ENCODE measurements at places on chromosomes 5 and 9. TPM values are rescaled to one million over a fixed set of nuclear protein-coding genes. Genes with fewer than 3 reads are reported as not detected.

Gene RGMB
- 5.2 TPM for total RNA-seq

GRCh38 chr9:35340046-35340445 lies 149.9 kb upstream of the RUSC2 start:
- no peak for DNase-seq

DNA sequence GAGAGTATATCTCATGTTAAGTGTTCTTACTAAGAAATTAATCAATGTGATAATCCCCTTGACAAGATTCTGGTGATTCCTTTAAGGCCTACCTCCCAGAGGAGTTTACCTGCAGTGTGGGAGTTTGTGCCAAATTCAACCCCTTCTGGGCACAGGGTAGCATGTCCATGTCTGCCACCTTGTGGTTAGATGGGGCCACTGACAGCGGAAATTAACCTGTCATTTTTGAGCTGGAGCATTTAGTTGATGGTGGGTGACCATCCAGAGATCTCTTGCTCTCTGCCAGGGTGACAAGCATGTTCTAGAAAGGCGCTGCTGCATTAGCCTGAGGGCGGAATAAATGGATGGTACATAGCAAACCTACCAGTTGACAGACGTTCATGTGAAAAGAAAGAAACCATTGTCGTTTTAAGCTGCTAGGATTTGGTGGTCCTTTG lies 132.2 kb downstream of the FBXO4 start:
- DNase-seq: peak; percentile 71

Gene TOR4A
- 3.3 TPM for total RNA-seq

Gene ADGRV1
- 0.44 TPM for total RNA-seq

DNA sequence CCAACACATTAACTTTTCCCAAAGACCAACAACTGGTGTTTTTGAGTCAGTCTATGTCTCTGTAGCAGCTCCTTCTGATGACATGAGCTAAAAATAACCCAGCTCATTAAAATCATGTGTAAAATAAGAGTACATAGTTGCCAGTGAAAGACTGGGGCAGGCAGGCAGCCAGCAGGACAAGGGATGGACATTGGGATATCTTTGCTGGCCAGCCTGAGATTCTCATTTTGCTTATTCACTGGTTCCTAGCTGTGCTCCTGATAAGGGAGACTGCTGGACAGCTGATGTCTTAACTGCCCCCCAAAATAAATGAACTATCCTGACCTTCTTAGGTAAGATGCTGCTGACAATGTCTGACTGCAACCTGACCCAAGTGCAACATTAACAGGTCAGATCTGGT lies 33.9 kb downstream of the EPB41L4B start:
- DNase-seq: no peak

- no peak for DNase-seq
Measured at GRCh38 chr5:126506079-126506478, 82.9 kb downstream of the GRAMD2B start.

- no peak for DNase-seq
Measured at GRCh38 chr9:121809356-121810050, 158.1 kb downstream of the DAB2IP start.

Gene TUBB4B
- 331 TPM for total RNA-seq

DNA sequence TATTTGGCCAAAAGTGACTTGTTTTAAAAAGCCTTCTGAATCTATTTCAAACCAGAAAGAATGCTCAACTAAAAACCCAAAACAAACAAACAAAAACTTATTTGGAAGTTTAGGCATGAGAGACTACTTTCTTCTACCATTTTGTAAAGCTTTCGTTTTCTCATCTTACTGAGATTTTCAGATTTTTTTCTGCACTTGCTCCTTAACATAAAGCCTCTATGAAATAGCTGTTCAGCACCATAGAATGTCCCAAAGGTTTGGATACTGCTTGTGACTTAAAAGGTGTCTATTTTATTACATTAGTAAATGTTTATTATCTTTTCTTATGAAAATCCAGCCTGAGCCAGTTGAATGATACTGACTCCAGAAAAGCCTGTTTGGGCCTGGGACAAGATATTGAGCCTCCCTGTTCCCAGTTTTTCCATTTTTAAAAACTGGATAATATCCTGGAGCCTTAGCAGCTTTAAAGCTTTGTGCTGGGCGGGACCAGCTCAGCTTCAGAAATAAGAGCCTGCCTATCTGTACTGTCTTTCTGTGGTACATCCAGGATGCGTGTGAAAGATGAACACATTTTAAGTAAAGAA lies 292.6 kb downstream of the ZSWIM6 start:
- DNase-seq: no peak

GRCh38 chr9:120210274-120210673 lies 369.7 kb downstream of the CDK5RAP2 start:
- DNase-seq: no peak

Gene ZNG1A
- 47.3 TPM for total RNA-seq

- DNase-seq: no peak
Measured at GRCh38 chr9:130936285-130937117, 2.5 kb downstream of the FIBCD1 start.

GRCh38 chr5:168332042-168332441 lies 40.6 kb downstream of the WWC1 start:
- DNase-seq: no peak

GRCh38 chr9:7316967-7317366 lies 482.6 kb downstream of the DMAC1 start:
- DNase-seq: no peak
